Renal cortex interstitium (tissue), 15 donors: ENCODE measurements at places on chromosomes 6 and 20. TPM values are rescaled to one million over a fixed set of nuclear protein-coding genes. Genes with fewer than 3 reads are reported as not detected.
A peak's percentile ranks its signal among the peaks of the same experiment; 100 is the strongest.

- no peak for DNase-seq
These were observed 106.0 kb downstream of the PACRG start for GRCh38 chr6:162833776-162834175.

DNA sequence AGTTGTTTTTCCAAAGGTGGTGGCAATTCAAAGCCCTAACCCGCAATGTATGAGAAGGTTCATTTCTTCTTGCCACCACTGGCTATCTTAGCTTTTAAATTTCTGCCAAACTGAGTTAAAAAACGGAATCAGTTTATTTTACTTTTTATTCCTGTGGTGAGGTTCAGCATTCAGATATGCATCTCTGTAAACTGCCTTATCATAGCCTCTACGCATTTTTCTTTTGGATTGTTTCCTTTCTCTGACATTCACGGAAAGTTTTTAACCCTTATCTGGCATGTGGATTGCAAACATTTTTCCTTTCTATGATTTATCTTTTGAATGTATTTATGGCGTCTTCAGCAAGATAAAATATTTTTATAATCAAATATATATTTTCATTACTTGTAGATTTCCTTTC, 37.7 kb downstream of the AK9 start:
- DNase-seq, result no peak

GRCh38 chr6:42279144-42279781, 61.6 kb upstream of the MRPS10 start:
- DNase-seq, result no peak

DNA sequence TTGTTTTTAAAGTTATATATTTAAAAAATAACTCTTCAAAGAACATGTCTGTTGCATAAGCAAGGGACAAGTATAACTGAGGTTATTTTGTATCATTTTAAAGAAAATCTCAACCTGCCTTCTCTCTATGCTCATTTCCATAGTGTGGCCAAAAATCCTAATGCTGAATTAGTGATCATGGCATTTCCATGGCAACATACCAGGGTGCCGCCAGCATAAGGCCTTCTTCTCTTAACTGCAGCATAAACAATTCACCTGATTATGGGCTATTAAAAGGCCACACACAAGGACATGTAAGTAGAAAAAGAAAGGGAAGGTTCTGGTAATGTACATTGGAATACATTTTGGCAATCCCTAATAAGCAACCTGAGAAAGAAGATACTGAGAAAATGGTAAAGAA, 95.1 kb upstream of the RNF217 start:
- no peak for DNase-seq

DNA sequence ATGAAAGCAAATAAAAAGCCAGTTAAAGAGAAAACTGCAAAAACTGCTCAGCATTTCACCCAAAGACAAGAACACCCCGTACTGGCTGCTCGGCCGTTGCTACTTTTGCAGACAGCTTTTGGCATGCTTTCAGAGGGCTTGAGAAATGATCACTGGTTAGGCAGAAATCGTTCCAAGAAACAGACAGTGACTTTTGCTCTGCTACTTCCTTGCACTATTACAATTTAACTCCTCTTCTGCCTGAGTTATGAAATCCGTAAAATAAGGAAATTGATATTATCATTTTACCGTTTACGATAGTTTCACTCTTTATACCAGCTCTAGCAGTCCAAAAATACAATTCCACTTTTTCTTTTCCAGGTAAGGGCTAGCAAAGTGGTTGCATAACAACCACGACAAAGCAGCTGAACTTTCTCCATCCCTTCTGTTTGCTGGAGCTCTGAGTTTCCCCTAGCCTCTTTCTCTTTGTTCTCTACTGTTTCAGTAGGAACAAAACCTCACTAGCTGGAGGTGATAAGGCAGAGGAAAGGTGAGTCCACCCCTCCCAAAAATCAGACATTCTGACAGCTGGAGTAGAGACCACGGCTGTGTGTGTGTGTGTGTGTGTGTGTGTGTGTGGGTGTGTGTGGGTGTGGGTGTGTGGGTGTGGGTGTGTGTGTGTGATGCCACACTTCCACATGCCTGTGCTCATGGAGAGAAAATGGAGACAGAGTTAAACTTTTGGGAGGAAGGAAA, 191.8 kb upstream of the RREB1 start:
- DNase-seq, result peak; percentile 45

Gene SCAF8
- 53.9 TPM for polyA plus RNA-seq

Gene SYCP2L
- 6.1 TPM for polyA plus RNA-seq

Gene TSHZ2
- polyA plus RNA-seq, result 15.9 TPM

Gene HUS1B
- polyA plus RNA-seq, result 0.19 TPM
